ENCODE measurements at places on chromosomes 5 and 9.

GRCh38 chr5:14257995-14258403 is 114.9 kb downstream of the TRIO start:
- no peak for DNase-seq

- DNase-seq = no peak
These were observed 877 bp downstream of the SH3GLB2 start for GRCh38 chr9:129027224-129027684.

DNA sequence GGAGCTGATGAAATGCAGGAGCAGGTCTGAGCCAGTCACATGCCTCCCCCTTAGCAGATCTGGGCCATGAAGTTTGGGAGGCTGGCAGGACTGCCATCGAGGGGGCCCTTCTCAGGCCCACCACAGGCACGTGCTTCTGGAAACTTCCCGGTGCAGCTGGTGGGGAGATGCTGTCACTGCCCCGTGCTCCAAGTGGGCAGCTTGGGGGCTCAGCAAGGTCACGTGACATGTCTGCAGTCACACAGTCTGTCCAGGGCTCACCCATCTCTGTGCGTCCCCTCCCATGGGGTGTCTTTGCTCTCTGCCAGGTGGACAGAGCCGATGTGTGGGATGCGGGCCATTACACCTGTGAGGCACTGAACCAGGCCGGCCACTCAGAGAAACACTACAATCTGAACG is 79.4 kb upstream of the ASS1 start:
- DNase-seq = no peak

DNA sequence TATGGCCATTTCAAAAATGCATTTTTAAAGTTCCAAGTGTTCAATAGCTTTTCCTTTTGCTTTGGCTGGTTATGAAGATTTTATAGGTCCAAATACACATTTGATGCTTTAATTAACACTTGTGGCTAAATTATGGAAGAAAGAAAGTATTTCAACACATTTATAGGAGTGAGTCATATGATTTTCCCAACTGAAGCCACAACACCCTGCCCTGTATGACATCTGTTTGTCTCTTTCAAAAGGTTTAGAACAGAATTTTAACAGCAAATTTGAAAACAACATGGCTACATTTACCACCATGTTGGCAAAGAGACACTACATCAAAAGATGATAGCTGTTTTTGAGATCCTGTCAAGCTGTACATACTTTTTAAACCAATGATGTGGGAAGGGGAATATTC is 99.4 kb downstream of the TMEM174 start:
- DNase-seq = peak; percentile 31

GRCh38 chr5:76305269-76305668 is 97.8 kb upstream of the IQGAP2 start:
- no peak for DNase-seq

DNA sequence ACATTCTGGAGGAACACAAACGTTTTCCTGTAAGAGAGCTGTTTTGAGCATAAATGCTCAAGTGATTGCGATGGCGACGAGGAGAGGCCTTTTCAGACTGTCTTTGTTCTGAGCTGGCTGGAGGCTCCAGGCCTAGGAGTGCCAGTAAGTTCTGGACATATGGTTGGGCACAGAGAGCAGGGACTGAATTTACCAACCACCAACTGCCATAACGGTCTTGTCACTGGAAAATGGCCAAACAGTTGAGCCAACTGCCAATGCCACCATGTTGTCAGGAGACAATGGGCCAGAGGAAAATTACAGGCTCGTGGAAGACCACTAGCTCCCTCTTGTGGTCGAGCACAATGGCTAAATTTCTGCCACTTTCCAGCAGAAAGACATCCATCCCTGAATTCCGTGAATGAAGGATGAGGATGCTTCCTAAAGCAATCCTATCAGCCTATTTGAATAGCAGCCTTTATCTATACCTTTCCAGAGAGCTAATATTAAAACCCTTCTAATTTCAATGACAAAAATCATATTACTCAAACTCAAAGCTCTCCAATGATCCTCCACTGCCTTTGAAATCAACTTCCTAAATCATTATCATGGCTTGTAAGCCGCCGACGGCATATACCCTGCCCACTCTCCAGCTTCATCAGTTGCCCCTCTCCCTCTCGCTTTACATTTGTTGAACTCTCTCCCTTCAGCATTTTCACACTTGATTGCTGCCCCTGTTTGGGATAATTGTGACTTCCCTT is 66.9 kb upstream of the GLIS3 start:
- DNase-seq = peak; percentile 39

GRCh38 chr9:135883410-135884089 is 23.8 kb downstream of the CAMSAP1 start:
- no peak for DNase-seq

DNA sequence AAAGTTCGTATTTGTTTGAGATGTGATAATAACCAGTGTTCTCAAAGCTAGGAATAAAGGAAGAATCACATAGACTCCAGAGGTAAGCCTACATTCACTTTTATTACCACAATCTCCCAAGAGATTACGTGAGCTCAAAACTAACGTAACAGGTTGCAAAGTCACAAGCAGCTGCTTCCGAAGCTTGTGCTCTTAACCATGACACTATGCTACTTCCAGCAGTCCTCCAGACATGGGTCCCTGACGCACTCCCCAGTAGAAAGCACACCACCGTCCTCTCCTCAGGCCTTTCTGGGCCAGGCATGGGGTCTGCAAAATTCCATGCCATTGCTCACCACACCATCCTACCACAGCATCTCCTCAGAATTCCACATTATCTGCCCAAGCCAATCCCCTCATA is 84.6 kb downstream of the PAX5 start:
- DNase-seq = no peak

DNA sequence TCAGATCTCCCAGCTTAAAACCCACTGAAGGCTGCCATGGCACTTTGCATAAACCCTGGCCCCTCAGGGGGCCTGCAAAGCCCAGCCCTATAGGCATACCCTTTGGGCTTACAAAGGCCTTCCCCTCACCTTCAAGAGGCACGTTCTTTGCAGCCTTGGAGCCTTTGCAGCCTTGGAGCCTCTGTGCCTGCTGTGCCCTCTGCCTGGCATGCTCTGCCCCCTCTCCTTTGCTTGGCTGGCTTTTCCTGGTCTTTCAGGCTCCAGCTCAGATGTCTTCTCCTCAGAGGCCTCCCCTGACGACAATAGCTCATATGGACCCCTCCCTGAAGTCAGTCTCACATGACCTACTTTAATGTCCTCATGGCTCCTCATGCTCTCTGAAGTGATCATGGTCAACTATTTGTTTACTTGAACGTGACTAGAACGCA is 60.3 kb downstream of the CXXC5 start:
- no peak for DNase-seq

- peak; percentile 84 for DNase-seq
These were observed 30.4 kb upstream of the LTC4S start for GRCh38 chr5:179763215-179763945.

DNA sequence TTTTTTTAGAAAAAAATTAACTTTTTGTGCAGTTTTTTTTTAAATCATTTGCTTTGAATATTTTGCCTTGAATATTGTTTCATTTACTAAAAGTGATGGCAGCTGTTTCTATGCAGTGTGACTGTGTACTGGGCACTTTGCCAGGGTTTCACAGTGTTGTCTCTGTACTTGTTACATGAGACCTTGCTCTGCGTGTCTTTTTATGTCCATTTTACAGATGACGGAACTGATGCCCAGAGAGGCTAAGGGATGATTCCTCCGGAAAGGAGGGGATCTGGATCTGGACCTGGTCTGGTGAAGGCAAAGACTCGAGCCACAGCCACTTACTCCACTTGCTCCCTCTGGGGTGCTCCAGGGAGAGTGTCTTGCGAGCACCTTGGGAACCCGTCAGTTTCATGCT is 124.8 kb upstream of the PTCH1 start:
- DNase-seq = no peak

GRCh38 chr9:134563397-134563796 is 78.2 kb upstream of the COL5A1 start:
- no peak for DNase-seq

DNA sequence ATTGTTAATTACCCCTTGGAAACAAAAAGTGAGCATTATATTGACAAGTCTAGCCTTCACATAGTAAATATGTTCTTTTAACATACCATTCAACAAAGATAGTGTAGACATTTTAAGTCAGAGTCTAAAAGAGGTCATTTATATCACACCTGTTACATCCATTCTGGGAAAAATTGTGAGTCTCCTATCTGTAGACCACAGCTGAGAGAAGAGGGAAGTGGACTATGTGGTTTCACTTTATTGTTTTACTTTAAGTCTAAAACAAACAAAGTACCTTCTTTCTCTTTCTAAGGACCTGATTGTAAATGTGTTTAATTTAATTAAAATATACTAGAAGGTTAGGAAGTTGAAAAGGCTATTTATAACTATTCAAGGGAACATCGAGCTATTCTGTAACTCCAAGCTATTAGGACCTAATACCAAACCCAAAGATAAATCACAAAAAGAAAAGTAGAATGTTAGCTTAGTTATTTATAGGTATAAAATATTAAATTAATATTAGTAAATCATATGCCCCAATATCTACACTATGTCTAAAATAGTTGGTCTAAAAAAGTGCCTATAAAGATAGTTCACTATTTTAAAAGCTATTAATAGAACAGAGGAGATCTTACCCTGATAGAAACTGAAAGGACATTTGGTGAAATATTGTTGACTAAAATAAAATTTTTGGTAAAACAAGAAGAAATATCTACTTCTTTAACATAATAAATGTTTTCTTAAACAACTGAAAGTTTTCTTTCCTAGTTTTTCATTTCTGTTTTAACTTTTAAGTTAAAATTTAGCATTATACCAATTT is 134.9 kb downstream of the TMEM167A start:
- DNase-seq = no peak

DNA sequence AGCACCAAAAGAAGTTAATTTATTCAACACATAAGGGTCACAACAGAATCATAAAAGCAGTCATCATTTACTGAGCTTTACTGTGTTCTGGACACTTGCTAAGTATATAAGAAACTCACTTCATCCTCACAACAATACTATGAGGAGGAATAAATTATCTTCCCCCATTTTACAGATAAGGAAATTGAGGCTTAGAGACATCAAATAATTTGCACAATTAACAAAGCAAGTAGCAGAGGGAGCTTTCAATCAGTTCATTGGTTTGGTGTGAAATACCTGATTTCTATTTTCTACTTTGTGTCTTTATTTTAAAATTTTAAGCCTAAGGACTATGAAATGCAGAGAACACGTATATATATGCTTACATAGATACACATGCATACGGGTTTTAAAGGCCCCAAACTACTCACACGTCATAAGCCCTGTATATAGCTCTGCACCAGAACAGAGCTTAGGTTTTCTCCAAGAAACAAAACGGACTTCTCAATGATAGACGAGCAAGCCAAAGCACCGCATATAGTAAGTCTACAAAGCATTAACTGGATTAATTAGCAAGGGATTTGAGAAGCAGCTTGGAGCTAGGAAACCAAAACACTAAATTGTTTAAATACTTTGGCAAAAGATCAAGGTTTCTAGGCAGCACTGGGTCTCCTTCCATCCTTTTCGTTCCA is 95.6 kb downstream of the DENND1A start:
- peak; percentile 49 for DNase-seq

DNA sequence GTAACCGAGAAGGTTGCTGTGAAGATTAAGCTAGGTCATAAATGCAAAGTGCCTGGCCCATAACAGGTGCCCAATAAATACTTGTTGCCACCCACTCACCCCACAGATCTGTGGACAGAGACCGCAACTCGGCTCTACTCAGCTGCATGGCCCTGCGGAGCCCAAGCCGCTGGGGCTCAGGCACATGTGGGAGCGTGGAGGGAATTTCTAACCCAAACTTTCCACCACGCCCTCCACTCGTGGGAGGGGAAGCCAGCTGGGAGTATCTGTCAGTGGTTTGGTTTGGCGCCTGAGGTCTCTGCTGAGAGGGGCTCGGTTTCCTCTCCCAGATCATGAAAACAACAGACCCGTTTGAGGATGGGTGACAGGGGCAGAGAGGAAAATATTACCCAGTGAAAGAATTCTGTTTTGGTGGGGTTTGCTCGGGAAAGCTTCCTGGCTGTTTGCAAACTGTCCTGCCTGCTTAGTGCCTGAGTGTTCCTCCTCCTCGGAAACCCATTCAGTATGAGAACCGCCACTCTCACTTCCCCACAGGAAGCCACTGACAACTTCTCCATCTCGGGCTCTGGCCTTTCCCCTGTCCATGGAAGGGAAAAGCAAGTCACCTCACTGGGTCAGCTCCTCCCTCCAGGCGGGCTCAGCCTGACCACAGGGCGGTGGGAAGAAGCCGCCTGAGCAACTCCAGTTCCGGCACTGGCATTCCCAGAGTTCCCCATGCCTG is 60.1 kb downstream of the RGS3 start:
- DNase-seq = no peak

GRCh38 chr5:73338256-73339050 is 110.1 kb downstream of the FOXD1 start:
- DNase-seq = peak; percentile 77

DNA sequence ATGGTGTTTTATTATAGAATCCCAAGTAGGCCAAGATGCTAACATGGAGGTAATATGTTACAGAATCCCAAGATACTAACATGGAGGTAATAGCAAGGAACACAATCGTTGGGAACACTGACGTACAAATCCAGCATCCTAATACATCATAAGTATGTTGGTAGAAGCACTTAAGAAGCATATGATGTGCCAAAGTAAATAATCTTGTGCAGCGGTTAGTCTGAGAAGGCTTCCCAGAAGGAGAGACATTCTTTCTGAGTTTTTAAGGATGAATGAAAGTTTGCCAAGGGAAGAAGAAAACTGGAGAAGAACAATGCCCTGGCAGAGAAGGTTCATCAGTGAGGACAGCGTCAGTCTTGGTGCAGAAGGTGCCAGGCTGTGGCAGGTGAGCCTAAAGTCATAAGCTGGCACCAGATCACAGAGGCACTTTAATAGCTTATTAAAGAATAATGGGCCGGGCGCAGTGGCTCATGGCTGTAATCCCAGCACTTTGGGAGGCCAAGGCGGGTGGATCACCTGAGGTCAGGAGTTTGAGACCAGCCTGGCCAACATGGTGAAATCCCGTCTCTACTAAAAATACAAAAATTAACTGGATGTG is 294.5 kb upstream of the PIK3R1 start:
- no peak for DNase-seq

- DNase-seq = peak; percentile 68
These were observed 5.9 kb upstream of the LARS1 start for GRCh38 chr5:146188358-146188757.

- no peak for DNase-seq
These were observed 303.5 kb upstream of the ST8SIA4 start for GRCh38 chr5:101206534-101206933.

- no peak for DNase-seq
These were observed 23.7 kb upstream of the TMEM250 start for GRCh38 chr9:136142414-136142796.

GRCh38 chr5:134420343-134420742 is 8.7 kb upstream of the CDKN2AIPNL start:
- no peak for DNase-seq

- no peak for DNase-seq
These were observed 149.8 kb downstream of the MACIR start for GRCh38 chr5:103408408-103408807.

DNA sequence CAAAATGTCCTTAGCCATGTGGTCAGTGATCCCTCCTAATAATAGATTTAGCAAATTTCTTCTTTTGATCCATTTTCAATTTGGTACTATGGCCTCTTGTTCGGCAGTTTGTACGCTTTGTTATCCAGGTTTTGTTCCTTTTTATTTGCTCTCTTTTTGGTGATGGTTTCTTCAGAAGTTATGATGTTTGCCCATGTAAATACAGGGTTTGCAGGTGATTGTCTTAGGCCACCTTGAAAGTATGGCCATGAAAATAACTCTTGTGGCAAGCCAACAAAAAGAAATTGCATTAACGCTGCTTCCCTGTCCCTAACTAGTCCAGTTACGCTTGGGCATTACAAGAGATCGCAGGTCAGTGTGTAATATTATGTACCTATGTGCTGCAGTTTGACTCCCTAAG is 8.6 kb downstream of the GPR151 start:
- DNase-seq = no peak

Measured in fibroblast of skin of right quadriceps (primary cell).